ENCODE measurements at places on chromosomes 1 and 21.

GRCh38 chr1:214451596-214451995 lies 99.8 kb downstream of the PTPN14 start:
- DNase-seq: no peak

- DNase-seq: no peak
These were observed 27.0 kb upstream of the SGIP1 start for GRCh38 chr1:66506991-66507390.

DNA sequence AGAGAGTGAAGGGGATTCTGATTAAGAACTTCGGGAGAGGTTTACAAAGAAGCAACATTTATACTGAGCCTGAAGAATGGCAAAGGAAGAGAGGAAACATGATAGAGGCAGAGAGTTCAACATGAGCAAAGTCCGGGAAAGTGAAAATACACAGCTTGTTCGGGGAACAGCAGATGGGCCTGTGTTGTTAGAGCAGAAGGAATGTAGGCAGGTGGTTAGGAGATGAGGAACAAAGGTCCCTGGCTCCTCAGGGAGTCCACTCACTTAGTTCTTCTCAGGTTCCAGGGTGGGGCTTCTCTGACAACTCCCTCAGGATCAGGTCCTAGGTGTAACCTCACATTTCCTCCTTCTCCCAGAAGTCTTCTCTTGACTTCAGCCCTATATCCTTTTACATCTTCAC lies 5.1 kb upstream of the ZNF326 start:
- no peak for DNase-seq

DNA sequence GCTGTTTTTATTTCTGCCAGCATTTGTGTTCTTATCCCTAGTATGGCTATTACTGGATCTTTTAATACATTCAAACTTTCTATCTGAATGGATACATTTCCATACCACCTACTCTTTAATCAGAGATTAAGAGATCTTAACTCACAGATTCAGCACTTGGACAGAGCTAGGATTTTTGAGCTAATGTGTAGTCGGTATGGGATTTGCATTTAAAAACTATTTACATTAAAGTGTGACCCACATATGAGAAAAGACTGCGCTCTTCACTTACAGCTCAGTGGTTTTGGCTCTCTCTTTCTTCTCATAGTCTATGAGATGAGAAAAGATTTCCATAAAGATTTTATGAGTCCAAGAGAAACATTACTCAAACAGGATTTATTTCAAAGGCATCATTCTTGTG lies 16.4 kb downstream of the HMGB4 start:
- DNase-seq: no peak
